ENCODE measurements at places on chromosomes 4 and X.

GRCh38 chrX:72054779-72055489 lies 76.8 kb downstream of the RTL5 start:
- no peak for DNase-seq

GRCh38 chr4:80182237-80182866 lies 15.0 kb upstream of the PRDM8 start:
- DNase-seq, result no peak

GRCh38 chrX:69093960-69094871 lies 71.0 kb downstream of the PJA1 start:
- no peak for DNase-seq

- no peak for DNase-seq
These were observed 101.7 kb downstream of the RAPGEF2 start for GRCh38 chr4:159204566-159204965.

DNA sequence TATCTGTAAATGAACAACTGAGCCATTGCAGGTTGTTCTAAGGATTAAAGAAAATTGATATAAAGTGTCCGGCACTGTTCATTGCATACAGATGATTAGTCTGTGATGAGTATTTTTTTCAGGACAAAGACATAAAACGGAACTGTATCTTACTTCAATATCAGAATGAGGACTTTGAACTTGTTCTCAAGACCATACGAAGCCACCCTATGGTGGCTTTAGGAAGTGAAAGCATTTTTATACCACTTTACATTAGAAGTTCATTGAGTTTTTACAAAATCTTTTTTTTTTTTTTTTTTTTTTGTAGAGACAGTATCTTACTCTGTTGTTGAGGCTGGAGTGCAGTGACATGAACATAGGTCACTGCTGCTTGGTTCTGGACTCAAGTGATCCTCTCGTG lies 45.2 kb upstream of the TRIM2 start:
- DNase-seq, result no peak

GRCh38 chr4:85491527-85491926 lies 16.6 kb downstream of the ARHGAP24 start:
- DNase-seq, result no peak

DNA sequence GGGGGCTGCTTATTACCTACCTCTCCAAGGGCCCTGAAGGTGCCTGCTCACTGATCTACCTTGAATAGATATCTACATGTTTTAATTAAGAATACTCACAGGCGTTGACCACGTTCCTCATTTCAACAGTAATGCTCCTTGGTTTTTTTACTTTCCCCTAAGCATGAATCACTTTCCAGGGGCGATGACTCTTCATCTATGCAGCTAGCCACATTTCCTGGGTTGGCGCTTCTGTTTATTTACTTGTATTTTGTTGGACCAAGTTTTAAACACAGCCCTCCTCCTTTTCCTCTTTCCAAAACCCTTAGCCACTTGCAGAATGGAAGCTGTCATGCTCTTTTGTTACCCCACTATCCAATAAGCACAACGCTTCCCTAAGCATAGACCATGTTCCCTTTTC lies 50.8 kb downstream of the CBLL2 start:
- DNase-seq, result no peak

GRCh38 chr4:107035819-107036583 lies at the start of gene DKK2:
DKK2 (minus strand) TSS chr4:107036313; CDS start chr4:107035591, 722 bp downstream.
- no peak for DNase-seq

DNA sequence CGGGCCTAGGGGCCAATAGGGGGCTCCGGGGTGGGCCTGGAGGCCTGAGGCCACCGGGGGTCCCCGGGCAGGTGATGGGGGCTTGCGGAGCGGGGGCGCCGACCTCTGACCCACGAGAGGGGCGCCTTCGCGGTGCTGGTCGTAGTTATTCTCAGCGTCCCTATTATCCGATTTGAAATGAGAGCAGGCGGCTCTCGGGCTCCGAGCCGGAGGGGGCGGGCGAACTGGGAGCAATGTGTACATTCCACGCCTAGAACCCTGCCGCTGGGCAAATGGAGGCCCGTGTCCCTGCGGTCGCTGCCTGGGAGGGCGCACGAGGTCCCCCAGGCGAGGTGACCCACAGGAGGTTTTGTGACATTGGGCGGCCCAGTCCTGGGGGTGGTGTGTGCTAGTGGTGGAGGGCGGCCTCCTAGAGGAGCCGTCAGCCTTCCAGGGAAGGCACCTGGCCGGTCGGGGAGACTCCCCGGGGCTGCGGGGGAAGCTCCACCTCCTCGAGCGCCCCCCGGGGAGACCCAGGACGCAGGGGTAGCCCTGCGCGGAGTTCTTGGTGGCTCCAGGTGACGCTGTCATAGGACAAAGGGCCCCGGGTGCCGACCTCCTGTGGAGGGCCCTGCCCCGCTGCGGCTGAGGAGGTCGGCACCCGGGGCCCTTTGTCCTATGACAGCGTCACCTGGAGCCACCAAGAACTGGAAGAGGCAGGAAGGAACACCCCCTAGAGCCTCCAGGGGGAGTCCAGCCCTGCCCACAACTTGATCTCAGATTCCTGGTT lies 102.6 kb upstream of the PRKX start:
- DNase-seq, result peak; percentile 36

GRCh38 chr4:36260731-36261130 lies 16.4 kb upstream of the ARAP2 start:
- DNase-seq, result no peak

- no peak for DNase-seq
These were observed 88.6 kb downstream of the PALLD start for GRCh38 chr4:168585168-168586091.

DNA sequence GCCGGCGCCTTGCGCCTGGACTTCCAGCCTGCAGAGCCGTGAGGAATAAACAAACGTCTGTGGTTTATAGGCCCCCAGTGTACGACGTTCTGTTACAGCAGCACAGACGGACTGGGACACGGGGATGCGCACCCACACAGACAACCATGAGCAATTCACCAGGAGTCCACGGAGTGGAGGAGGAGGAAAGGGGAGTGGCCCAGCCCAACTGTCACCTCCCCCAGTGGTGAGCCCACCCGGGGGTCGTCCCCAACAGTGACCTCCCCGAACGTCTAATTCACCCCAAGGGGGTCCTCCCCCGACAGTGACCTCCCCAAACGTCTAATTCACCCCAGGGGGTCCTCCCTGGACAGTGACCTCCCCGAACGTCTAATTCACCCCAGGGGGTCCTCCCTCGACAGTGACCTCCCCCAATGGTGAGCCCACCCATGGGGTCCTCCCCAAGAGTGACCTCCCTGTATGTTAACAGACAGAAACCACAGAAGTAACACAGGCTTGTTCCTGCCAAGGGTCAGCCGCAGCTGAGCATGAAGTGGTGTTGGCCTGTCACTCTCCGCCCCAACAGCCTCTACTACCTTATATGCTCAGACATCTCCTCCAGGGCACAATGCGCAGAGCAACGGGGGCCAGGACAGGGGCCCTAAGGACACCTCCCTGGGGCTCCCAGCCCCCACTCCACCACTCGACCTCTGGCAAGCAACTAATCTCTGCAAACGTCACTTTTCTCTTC lies 6.2 kb downstream of the GAK start:
- no peak for DNase-seq

GRCh38 chrX:119686087-119686691 lies 6.8 kb downstream of the SEPTIN6 start:
- no peak for DNase-seq

GRCh38 chrX:11591723-11592346 lies 73.9 kb downstream of the ARHGAP6 start:
- DNase-seq, result no peak

- DNase-seq, result no peak
These were observed 227.0 kb upstream of the RASGEF1B start for GRCh38 chr4:81698538-81699296.

DNA sequence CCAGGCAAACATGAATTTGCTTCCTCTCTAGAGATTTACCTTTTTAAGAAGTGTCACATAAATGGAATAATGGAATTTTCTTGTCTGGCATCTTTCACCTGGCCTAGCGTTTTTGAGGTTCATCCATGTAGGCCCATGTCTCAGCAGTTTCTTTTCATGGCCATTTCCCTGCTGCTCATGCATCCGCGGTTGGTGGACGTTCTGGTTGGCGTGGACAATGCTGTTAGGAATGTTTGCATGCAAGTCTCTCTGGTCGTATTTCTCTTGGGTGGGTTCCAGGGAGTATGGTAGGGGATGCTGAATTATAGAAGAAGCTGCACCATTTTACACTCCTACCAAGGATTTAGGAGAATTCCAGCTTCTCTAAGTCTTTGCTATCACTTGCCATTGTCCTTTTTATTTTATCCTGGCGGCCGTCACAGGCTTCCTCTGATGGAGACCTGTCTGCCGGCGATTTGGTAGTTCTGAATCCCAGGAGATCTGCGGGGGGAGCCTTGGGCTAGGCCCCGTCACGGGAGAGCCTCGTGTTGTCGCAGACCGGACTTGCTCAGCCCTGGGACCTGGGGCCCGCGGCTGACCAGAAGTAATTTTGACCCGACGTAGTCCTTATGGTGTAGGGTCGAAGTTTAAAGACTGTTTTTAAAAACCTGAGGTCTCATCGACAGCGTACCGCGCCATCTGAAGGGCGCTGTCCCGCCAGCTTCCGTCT lies 56.9 kb upstream of the TADA2B start:
- DNase-seq, result no peak

DNA sequence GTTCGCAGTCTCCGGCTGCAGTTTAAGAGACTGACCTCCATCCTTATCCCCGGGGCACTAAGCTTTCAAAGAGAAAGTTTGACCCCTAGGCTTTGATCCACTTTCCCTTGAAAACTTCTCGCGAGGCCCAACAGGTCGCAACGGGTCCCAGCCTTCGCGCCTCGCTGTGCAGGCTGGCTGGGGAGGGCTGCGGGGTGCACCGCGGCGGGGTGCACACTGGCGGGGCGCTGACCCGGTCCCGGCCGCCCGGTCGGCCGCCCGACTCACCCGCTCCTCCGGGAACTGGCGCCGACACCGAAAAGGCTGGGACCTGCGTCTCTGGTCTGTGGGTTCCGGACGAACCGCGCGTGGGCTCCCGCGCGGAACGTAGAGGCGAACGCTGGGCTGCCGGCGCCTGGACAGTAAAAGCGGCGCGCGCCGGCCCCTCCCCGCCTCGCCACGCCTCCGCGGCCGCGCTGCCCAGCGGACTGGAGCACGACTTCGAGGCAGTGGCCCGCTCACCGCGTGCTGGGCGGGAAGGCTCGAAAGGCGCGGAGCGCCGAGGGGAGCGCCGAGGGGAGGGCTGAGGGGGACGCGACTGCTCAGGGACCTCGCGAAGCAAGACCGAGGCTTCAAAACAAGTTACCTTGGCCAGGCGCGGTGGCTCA lies at the start of gene TAF7L:
Gene TAF7L, minus strand, starts transcription at position 378 of the 647 bp plus-strand sequence. CDS start 3,791 bp downstream, outside the sequence.
- no peak for DNase-seq

- no peak for DNase-seq
These were observed 239.0 kb upstream of the GLRA2 start for GRCh38 chrX:14290335-14290734.

- no peak for DNase-seq
These were observed 42.2 kb downstream of the SEC31A start for GRCh38 chr4:82848706-82849105.

- no peak for DNase-seq
These were observed 64.9 kb upstream of the DYNLT3 start for GRCh38 chrX:37912304-37912703.

- no peak for DNase-seq
These were observed 101.1 kb downstream of the VCX3B start for GRCh38 chrX:8565729-8566128.

DNA sequence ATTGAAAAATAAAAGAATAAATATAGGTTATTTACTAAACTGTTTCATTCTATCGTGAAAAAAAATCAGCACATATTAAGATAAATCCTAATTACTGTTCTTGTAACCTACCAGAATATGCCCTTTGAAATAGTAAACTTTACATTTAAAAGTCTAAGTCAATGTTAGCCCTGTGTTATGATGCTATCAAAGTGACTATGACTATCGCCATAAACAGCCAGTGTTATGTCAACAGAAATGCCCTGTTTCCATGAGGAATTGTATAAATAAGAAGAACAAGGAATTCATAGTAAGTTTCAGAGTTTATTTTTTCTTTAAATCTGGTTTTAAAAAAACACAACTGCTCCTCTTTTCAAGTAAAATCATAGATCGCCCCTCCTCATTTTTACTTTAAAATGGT lies 11.4 kb downstream of the NR3C2 start:
- no peak for DNase-seq

DNA sequence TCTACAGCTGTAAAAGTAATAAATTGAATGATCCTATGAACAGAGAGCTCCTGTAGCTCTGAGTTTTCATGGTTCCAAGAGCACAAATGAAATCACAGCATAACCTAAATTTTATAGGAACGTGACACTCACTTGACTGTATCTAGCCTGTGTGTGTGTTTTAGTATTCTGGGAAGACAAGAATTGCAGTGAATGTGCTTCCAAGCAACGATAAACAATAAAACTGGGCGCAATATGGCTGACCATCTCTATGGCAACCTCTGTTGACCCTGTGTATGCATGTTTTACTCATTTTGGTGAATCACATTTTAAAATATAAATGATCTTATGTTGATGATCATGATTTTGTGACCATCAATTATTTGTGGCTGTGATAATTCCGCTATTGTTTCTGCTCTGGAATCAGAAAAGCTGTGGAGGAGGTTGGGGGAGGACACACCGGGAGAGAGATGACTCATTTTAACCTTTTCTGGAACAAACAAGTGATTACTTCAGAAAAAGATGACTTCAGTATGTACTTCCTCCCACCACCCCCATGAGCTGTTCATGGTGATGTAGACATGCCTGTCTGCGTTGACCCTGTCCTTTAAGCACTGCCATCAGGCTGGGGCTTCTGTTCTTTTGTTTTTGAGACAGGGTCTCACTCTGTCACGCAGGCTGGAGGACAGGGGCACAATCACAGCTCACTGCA lies 31.8 kb downstream of the USP11 start:
- no peak for DNase-seq

GRCh38 chr4:32700838-32701237 lies 1980.7 kb downstream of the PCDH7 start:
- no peak for DNase-seq

DNA sequence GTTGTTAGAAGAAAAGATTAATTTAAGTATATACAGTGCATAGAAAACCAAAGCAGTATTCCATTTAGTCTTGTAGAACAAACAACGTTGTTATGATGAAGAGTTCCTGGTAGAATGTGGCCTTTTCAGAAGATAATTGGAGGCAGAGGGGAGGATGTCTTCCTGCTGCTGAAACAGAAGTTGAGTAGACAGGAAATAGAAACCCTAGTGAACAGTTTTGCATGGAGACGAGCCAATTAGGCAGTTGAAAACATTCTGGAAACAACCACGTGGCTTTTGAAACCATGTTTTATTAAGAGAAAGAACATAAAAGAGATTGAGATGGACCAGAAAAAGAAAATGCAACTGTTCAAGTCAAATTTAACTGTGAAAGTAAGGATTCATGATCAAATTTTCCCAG lies 325.2 kb downstream of the CAMK2D start:
- no peak for DNase-seq

DNA sequence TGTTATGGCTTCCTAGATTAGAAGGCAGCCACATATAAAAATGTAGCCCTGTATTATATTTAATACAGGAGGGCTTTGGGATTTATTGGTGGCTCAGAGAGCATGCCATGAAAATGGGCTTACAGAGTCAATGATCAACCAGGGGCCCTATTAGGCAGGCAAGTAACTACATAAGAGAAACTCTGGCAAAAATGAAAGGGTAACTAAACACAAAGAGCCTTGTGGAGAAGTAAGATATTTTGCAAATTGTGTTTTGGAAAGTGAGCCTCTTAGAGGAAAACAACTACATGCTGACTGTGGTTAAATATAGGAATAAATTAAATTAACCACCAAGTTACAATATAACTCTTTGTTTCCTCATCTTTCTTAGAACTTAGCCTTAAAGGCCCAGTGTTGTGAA lies 5.5 kb downstream of the SAT1 start:
- DNase-seq, result no peak

Measured in stimulated activated CD8-positive, alpha-beta memory T cell treated with anti-CD3 and anti-CD28 coated beads, Interleukin-12 subunit alpha, Interleukin-12 subunit beta, amount 100 ng/mL, for 4 hours (primary cell).